Common myeloid progenitor, CD34-positive (primary cell): ENCODE measurements at places on chromosomes 3 and 15.

DNA sequence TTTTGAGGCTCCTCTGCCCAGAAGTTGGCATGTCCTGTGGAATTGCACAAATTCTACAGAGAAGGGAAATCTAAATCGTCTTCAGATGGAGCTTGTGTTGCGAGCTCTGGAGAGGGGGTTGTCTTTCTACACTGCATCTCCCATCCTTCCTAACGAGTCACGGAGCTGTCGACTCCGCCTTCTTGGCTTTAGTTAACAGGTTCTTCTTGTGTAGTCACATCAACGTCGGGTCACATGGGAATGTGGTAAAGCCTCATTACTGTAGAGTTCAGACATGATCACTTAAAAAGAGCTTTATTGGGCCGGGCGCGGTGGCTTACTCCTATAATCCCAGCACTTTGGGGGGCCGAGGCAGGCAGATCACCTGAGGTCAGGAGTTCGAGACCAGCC is 60.0 kb downstream of the DNASE1L3 start:
- DNase-seq: no peak

DNA sequence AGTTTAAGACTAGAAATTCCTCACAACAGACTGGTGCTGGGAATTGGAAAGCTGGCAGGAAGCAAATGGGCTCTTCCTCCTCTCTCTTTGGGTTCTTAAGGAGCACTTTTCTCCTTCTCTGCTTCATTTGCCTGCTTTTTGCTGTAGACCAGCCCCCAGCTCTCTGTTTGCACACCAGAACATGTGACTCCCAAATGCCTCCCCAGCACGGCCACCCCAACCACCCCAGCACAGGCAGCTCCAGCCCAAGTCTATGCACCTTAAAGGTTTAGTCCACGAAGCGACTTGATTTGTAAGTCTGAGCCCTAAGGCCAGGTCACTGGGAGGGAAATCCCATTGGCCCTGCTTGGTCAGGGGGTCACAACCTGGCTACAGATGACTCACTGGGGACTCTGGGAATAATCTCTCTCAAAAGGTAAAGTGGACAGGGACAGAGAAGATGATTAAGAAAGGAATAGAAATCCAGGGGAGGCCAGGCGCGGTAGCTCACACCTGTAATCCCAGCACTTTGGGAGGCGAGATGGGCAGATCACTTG is 377.8 kb upstream of the PROK2 start:
- no peak for DNase-seq

- DNase-seq: no peak
Observed at GRCh38 chr3:55639896-55640765, 153.0 kb upstream of the WNT5A start.

DNA sequence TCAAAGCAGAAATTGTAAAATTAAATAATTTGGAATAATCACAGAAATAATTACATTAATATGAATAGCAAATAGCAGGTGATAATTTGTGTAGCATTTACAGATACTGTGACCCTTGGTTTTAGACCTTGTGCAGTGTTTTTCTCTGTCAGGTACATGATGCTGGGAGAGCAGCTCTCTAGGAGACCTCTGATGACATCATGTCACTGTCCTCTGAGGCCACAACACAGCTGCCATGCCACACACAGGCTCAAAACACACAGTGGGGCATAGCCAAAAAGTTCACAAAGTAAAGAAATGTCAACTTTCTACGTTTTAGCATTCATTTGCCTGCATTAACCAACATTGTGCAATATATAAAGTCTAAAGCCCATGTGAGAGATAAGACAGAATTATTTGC is 71.8 kb upstream of the ZBTB20 start:
- DNase-seq: no peak
